ENCODE measurements at places on chromosomes 1 and 21. TPM values are rescaled to one million over a fixed set of nuclear protein-coding genes. Genes with fewer than 3 reads are reported as not detected.

IFT25 gene
- total RNA-seq, result 87.1 TPM

ERRFI1 gene
- total RNA-seq, result 0.21 TPM

- no peak overlapping the region for H3K4me3 ChIP-seq
- H3K27ac ChIP-seq, result no peak overlapping the region
- no peak for DNase-seq
- no peaks in the 10 kb centered on the region for H3K36me3 ChIP-seq
- H3K4me1 ChIP-seq, result no peaks in the 10 kb centered on the region
- peaks cover under 1% of the 10 kb centered on the region for H3K27me3 ChIP-seq
These were observed 319.8 kb downstream of the HMCN1 start for GRCh38 chr1:186054003-186054402.

ESRRG gene
- total RNA-seq, result not detected

ITGB2 gene
- total RNA-seq, result 530 TPM

Data from activated CD8-positive, alpha-beta T cell treated with anti-CD3 and anti-CD28 coated beads, Interleukin-2, amount 10 ng/mL, durations not matched to agents 7 days and 5 days (primary cell).